ENCODE measurements at places on chromosomes 12 and 14.

- no peak overlapping the region for H3K27ac ChIP-seq
- H3K27me3 ChIP-seq, result peaks cover 24% of the 10 kb centered on the region
- H3K4me1 ChIP-seq, result peaks cover 4% of the 10 kb centered on the region
- H3K4me3 ChIP-seq, result no peak overlapping the region
- no peak for DNase-seq
- H3K36me3 ChIP-seq, result no peaks in the 10 kb centered on the region
Measured at GRCh38 chr12:5884866-5885265, 60.2 kb downstream of the ANO2 start.

DNA sequence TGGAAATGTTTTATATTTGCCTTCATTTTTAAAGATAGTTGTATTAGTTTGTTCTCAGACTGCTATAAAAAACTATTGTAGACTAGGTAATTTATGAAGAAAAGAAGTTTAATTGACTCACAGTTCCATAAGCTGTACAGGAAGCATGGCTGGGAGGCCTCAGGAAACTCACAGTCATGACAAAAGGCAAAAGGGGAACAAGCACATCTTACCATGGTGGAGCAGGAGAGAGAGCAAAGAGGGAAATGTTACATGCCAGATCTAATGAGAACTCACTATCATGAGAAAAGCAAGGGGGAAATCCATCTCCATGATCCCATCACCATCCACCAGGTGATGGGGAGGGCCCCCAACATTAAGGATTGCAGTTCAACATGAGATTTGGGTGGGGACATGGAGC is 35.5 kb upstream of the UNC79 start:
- H3K27me3 ChIP-seq, result no peaks in the 10 kb centered on the region
- no peak for DNase-seq
- H3K36me3 ChIP-seq, result no peaks in the 10 kb centered on the region
- no peak overlapping the region for H3K27ac ChIP-seq

- H3K4me3 ChIP-seq, result no peak overlapping the region
- no peak overlapping the region for H3K27ac ChIP-seq
- peaks cover 17% of the 10 kb centered on the region for H3K36me3 ChIP-seq
- H3K4me1 ChIP-seq, result peaks cover 8% of the 10 kb centered on the region
- no peaks in the 10 kb centered on the region for H3K27me3 ChIP-seq
Measured at GRCh38 chr12:1318327-1319031, 275.9 kb downstream of the FBXL14 start.

- H3K27ac ChIP-seq, result no peak overlapping the region
- H3K4me1 ChIP-seq, result no peaks in the 10 kb centered on the region
- H3K36me3 ChIP-seq, result no peaks in the 10 kb centered on the region
Measured at GRCh38 chr12:20367583-20368113, 689 bp upstream of the PDE3A start.

DNA sequence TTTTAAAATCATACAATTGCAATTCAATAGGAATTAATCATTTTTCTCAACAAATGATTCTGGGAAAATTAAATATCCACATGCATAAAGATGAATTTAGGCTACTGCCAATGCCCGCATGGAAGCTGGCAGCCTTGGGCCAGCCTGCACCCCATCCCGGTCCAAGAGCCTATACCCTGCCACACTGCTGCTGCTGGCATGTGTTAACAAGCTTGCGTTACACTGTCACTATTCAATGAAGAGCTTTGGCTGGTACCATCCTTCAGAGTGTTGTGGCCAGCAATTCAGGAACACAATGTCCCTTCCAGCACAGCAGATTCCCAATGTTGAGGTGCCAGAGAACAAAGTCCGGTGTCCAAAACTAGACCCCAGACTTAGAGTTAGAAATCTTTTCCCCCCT is 13.6 kb upstream of the TAS2R14 start:
- peaks cover 10% of the 10 kb centered on the region for H3K27me3 ChIP-seq
- peaks cover 36% of the 10 kb centered on the region for H3K36me3 ChIP-seq
- DNase-seq, result no peak
- no peak overlapping the region for H3K27ac ChIP-seq

- peak within 1 kb of the TSS; percentile 68 for H3K4me3 ChIP-seq
- no peak within 1 kb of the TSS for H3K27ac ChIP-seq
- peaks cover 4% of the 10 kb centered on the region for H3K27me3 ChIP-seq
- H3K4me1 ChIP-seq, result no peaks in the 10 kb centered on the region
Measured at GRCh38 chr14:105180592-105181548, at the start of gene NUDT14. TSS of gene NUDT14 (minus strand) at chr14:105181312. CDS start at chr14:105181209, 103 bp downstream.

DNA sequence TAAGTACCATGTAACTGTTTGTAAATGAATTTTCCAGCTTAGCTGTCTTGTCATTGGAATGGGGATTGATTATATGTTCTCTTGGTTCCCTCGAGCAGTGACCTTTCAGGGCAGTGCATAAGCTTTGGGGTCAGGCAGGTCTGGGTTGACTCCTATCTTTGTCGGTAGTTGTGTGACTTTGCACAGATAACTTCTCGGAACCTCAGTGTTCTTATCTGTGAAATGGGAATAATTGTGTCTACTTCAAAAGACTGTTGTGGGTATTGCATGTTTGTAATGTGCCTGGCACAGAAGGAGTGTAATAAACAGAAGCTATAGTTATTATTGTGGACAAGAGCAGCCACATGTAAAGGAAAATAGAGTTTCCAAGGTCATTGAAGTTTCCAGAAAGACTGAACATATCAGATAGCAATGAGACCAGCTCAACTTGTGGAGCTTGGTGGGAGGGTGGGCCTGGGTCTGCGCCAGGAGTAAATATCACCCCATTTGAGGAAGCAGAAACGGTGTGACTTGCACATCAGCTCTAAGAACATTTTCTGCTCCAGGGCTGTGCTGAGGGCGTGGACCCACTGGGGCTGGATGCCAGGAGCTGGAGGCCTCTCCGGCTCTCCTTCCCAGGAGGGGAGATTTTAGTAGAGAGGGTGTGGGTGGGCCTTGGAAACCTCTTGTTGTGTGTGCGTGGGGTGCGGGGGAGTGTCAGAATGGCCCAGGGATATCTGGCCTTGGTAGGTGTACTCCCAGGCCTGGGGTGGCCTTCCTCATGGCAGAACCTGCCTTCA is 19.7 kb downstream of the FOS start:
- no peak for DNase-seq
- H3K36me3 ChIP-seq, result no peaks in the 10 kb centered on the region
- peaks cover 43% of the 10 kb centered on the region for H3K4me1 ChIP-seq
- H3K27ac ChIP-seq, result no peak overlapping the region
- H3K4me3 ChIP-seq, result no peak overlapping the region

DNA sequence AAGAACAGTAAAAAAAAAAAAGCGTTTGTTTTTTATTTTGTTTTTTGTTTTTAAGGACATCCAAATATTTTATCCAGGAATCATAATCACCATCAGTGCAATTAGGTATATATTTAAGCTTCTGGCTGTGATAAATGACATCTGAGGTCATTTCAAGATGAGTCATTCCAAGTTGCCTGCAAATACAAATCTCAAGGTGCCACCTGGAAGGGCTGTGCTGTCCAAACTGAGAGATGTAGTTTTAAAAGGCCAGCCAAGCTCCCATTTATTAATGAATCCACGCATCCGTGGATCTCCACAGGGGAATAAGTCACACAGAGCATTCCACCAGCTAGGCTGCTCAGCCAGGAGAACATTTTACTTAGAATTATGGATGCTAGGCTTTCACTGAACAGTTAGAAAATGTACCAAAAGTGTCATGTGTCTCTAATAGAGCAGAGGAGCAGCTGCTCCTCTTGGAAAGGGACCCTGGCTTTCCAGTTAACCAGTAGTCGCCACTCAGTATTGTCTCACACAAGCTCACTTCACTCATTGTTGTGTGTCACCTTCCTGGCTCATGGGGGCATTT is 1151.4 kb upstream of the TMEM132C start:
- H3K27ac ChIP-seq, result no peak overlapping the region
- no peaks in the 10 kb centered on the region for H3K36me3 ChIP-seq
- H3K4me1 ChIP-seq, result no peaks in the 10 kb centered on the region
- DNase-seq, result no peak
- no peaks in the 10 kb centered on the region for H3K27me3 ChIP-seq

- H3K27ac ChIP-seq, result no peak overlapping the region
- H3K36me3 ChIP-seq, result peaks cover 47% of the 10 kb centered on the region
- peaks cover 18% of the 10 kb centered on the region for H3K4me1 ChIP-seq
- no peak for DNase-seq
Measured at GRCh38 chr14:71616013-71616412, 316.2 kb upstream of the RGS6 start.

GRCh38 chr14:105064721-105065143 is 498 bp downstream of the GPR132 start:
- H3K27me3 ChIP-seq, result no peaks in the 10 kb centered on the region
- peak overlapping the region; percentile 87 for H3K4me3 ChIP-seq
- peaks cover 19% of the 10 kb centered on the region for H3K36me3 ChIP-seq
- DNase-seq, result peak; percentile 23

DNA sequence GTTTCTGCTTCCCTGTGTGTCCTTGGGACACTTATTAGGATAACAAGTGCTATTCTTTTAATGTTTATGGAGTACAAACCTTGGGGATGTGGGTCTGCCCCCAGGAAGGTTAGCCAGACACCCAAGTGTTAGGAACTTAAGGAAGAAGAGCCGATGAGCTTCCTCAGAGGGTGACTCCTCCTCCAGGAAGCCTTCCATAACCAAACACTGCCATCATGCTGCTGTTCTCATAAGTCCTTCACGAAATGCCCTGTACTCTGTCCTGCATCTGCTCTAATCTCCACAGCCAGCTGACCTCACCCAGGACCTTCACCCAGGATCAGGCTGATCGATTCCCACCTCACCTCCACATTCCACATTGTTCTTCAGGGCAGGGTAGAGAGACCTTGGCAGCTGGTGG is 1.2 kb upstream of the KRT85 start:
- H3K4me3 ChIP-seq, result no peak overlapping the region
- no peaks in the 10 kb centered on the region for H3K36me3 ChIP-seq
- DNase-seq, result no peak
- H3K27me3 ChIP-seq, result no peaks in the 10 kb centered on the region
- no peaks in the 10 kb centered on the region for H3K4me1 ChIP-seq

- H3K27me3 ChIP-seq, result peaks cover 20% of the 10 kb centered on the region
- no peaks in the 10 kb centered on the region for H3K36me3 ChIP-seq
- H3K4me3 ChIP-seq, result no peak overlapping the region
- H3K27ac ChIP-seq, result no peak overlapping the region
- no peak for DNase-seq
Measured at GRCh38 chr14:99737451-99737951, 53.4 kb downstream of the CYP46A1 start.

- no peak for DNase-seq
- H3K36me3 ChIP-seq, result no peaks in the 10 kb centered on the region
- H3K4me3 ChIP-seq, result no peak overlapping the region
- no peaks in the 10 kb centered on the region for H3K27me3 ChIP-seq
- no peaks in the 10 kb centered on the region for H3K4me1 ChIP-seq
Measured at GRCh38 chr12:91205811-91206210, 23.2 kb upstream of the DCN start.

GRCh38 chr14:63478437-63478852 is 64.7 kb downstream of the PPP2R5E start:
- H3K27me3 ChIP-seq, result no peaks in the 10 kb centered on the region
- peak overlapping the region; percentile 60 for H3K27ac ChIP-seq
- no peak for DNase-seq
- H3K36me3 ChIP-seq, result peaks cover 4% of the 10 kb centered on the region
- H3K4me3 ChIP-seq, result no peak overlapping the region

DNA sequence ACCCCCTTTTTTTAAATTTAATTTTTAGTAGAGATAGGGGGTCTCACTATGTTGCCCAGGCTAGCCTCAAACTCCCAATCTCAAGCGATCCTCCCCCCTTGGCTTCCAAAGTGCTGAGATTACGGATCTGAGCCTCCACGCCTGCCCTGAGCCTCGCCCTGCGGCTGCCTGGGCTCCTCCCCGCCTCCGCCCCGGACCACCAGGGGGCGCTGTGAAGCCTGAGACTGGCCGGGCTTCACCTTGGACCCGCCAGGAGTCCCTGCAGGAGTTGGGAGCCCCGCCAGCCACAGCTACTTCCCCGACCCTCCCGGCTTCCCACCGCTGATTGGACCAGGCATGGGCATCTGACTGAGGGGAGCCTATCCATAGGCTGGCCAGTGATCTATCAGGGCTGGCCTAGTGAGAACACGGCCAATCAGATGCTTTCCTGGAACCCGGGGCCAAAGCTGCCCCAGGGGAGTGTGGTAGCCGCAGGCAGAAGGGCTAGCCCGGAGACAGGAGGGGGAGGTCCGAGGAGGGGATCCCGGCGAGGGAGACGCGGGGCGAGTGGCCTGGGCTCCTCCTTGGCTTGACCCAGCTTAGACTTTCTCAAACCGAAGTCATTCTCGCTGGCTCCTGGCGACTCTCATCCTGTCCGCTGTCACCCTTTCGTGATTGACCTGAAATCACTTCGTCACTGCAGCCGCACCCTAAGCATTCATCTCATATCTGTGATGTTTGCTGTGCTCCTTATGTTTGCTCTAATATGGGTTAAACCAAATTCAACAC is 15.1 kb upstream of the ANKRD9 start:
- H3K36me3 ChIP-seq, result no peaks in the 10 kb centered on the region
- peaks cover 15% of the 10 kb centered on the region for H3K4me1 ChIP-seq
- H3K27ac ChIP-seq, result peak overlapping the region; percentile 90
